ENCODE measurements at places on chromosomes 7 and 10.

DNA sequence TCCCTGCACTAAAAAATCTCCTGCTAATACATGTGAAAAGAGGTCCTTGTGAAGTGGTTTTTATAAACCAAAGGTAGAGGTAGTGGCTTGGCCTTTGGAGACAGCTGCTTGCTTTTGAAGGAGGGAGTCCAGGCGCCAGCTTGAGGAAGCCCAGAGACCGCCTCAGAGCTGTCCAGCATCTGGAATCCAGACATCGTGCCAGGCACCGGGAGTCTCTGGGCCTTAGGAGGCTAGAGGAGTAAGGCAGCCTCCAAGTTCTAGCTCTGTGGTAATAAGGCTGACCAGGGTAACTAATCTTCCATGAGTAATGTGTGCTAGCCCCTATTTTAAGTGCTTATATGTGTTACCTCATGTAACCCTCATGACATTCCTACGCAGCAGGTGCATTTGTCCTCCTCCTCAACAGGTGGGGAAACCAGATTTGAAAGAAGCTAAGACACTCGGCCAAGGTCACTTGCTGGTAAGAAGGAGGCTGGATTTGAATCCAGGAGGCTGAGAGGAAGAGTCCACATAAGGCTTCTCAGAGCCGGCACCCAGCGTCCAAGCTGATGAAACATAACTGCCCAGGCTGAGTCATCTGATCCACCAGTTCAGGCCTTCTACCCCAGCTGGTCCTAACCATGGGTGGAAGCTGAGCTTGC, 26.1 kb downstream of the PRLHR start:
- DNase-seq = no peak

- no peak for DNase-seq
These were observed 36.1 kb downstream of the KCNMA1 start for GRCh38 chr10:77601488-77601887.

DNA sequence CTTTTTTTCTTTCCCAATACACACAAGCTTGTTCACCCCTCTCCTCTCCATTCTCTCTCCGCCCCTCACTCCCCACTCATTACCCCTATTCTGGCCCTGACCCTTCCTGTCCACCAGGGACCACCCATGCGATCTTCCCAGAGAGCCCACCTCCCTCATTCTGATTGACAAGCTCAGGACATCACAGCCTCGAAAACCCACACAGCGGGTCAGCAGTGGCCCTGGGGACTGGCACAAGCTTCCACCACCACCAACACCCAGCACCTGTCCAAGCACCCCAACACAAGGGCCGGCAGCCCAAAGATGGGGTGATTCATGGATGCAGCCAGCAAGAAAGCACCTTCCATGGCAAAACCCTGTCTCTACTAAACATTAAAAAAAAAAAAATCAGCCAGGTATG, 50.0 kb upstream of the USP6NL start:
- no peak for DNase-seq

GRCh38 chr10:19983880-19984565, 167.8 kb downstream of the PLXDC2 start:
- DNase-seq = no peak

Measured in NCI-H510A treated with DMSO at 0.1 percent for 48 hours (cell line).